ENCODE measurements at places on chromosomes 4 and X.
A peak's percentile ranks its signal among the peaks of the same experiment; 100 is the strongest.

DNA sequence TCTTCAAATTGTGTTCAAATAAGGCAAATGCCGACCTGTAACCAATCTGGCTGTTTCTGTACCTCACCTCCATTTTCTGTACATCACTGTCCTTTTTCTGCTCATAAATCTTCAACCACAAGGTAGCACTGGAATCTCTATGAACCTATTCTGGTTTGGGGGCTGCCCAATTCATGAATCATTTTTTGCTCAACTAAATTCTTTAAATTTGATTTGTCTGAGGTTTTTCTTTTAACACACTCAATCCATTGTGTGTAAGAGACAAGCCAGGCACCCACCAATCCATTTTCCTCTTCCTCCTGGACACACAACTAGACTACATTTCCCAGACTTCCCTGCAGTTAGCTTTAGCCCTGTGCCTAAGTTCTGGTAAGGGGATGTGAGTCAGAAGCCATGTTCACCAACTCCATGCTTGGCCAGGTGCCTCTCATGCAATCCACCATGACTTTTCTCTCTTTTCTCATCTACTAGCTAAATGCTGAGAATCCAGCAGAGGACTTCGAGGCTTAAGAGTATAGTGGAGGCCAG, 193.2 kb upstream of the KLF3 start:
- DNase-seq, result no peak

DNA sequence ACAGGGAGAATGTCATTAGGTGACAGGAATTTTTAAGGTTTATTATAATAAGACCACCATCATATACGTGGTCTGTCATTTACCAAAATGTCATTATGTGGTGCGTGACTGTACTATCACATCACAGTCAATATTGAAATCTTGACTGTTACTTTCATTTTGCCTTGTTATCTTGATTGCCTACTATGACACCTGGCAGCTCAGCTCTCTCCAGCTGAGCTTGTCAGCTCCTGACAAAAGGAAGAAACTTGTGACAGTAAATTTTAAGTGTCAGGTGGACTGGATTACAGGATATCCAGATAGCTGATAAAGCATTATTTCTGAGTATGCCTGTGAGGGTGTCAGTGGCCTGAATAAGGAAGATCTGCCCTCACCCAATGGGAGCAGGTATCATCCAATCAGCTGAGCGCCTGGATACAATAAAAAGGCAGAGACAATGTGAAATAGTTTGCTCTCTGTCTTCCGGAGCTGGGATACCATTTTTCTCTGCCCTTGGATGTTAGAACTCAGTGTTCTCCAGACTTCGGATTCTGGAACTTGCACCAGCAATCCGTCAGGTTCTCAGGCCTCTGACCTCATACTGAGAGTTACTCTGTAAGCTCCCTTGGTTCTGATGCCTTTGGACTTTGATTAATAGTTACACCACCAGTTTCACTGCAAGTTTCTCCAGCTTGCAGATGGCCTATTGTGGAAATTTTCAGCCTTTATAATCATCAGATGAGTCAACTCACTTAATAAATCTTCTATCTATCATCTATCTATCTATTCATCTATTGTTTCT, 1454.7 kb upstream of the IGFBP7 start:
- no peak for DNase-seq

DNA sequence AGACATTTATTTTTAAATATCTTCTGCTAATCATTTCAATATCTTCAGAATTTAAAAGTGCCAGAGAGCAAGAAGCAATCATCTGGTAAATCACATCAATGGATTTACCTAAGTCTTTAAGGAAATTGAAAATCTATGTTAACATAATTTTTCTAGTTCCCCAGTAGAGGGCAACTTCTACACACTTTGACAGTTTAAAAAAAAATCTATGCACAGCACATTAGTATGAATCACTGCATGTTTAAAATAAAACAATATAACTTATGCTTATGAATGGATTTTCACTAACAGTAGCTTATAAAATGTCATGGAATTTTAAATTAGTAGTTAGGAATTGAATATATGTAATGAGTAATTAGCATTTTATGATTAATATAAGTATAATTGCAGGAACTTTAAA, 126.5 kb downstream of the REELD1 start:
- no peak for DNase-seq

GRCh38 chrX:153778684-153779101, 2.1 kb upstream of the SRPK3 start:
- no peak for DNase-seq

DNA sequence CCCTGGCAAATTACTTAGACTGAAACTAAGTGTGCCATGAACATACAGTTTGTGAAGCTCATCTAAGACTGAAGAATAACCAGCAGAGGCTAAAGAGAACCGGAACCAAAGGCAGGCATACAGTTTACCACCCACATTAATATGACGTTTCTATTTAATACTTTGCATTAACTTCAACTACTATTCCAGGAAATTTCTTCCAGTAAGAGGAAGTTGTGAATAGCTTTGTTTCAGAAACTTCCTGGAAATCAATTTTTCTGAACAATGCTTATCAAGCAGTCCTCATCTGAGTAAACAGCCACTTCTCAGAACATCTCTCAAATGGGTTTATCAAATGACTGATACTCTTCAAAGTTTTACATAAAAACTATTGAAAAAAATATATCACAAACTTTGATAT, 252.7 kb downstream of the OPHN1 start:
- no peak for DNase-seq

DNA sequence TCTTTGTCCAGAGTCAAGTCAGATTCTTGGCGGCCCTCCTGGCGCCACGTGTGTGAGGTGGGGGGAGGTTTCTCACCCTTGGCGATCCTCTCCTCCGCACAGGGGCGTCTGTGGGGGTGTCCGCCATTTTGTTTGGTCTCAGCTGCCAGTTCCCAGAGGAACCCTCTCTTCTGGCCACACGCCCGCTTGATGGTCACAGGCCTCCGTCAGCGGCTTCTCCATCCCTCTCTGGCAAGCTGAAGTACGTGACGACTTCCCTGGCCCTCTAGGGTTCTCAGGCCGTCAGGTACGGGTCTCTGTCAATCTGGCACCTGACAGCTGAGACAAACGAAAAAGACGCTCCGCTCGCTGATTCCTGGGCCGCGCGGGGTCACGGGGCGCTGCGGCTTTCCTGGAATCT, 272.6 kb downstream of the TRIML1 start:
- DNase-seq, result peak; percentile 18

DNA sequence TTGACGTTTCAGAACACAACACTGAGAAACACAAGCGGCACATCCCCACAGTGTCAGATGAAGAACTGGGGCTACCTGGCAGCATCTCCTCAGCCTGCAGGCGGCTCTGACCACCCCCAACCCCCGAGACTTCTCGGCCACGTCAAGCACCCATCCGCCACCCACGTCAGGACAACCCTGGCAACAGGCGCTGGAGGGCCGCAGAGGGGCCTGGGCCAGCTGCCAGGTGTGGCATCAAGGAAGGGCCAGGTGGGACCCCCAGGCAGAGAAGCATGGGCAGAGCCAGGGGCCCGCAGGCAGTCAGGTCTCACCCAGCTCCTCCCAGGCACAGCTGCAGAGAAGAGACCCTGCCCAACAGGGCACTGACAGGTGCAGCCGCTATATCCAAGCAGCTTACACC, 22.3 kb downstream of the GAK start:
- no peak for DNase-seq

- DNase-seq, result no peak
These were observed 121.7 kb upstream of the MBNL3 start for GRCh38 chrX:132610536-132610935.

- no peak for DNase-seq
These were observed 17.3 kb downstream of the PHKA2 start for GRCh38 chrX:18966624-18967023.

- no peak for DNase-seq
These were observed 24.5 kb upstream of the KDM5C start for GRCh38 chrX:53249408-53250042.

DNA sequence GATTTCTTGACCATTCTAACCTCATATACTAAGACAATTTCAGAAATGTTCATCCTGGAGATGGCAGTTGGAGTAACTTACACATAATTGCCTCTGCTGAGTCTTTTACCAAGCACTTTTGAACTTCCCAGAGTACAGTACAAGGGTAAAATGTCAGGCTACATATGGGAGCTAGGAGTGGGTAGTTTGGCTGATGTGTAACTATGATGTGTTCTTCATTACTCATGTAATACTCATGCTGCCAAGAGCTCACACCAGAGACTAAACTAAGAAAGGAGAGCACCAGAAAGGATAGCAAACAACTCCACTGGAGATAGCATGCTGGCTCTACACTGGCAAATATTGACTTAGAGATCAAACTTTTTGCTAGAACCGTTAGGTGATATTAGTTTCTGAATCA, 194.0 kb downstream of the PDGFRA start:
- DNase-seq, result no peak

- DNase-seq, result no peak
These were observed 79.1 kb downstream of the CLCN4 start for GRCh38 chrX:10235851-10236250.

- no peak for DNase-seq
These were observed 18.9 kb upstream of the CXCR3 start for GRCh38 chrX:71637253-71637618.

DNA sequence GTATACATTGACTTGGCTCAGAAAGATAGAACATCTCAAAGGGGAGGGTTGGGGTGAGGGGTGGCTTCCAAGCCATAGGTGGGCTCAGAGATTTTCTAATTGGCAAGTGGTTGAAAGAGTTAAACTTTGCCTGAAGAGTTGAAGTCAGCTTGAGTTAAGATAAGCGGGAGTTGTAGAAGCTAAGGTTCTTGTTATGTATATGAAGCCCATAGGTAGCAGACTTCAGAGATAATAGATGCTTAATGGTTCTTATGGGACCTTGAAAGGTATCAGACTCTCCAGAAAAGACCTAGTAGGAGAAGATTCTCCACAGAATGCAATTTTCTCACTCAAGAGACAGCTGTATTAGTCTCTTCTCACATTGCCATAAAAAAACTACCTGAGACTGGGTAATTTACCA, 599.1 kb upstream of the CPEB2 start:
- DNase-seq, result no peak

GRCh38 chr4:1600811-1601532, 83.1 kb downstream of the FAM53A start:
- DNase-seq, result no peak

GRCh38 chr4:169438057-169438480, 167.3 kb upstream of the SH3RF1 start:
- DNase-seq, result no peak

DNA sequence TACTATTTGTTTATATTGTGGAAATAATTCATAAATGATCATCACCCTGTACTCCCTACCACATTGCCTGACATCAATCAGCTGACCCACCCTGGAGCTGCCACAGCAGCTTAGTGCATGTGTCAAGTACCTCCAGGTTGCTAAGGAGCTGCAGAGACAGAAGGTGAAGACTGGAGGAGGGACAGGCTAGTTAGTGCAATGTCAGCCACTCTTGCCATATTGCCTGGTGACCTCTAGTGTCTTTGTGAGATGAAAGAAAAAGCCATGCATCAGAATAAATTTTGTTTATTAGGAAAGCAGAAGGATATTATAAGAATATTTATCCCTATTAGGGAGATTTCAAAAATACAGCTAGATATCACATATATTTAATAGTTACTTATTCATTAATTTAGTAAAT, 243.9 kb upstream of the FAT4 start:
- no peak for DNase-seq

- DNase-seq, result no peak
These were observed 398.1 kb upstream of the RPS6KA3 start for GRCh38 chrX:20664774-20665173.

GRCh38 chrX:129572422-129572821, 32.4 kb downstream of the OCRL start:
- no peak for DNase-seq

DNA sequence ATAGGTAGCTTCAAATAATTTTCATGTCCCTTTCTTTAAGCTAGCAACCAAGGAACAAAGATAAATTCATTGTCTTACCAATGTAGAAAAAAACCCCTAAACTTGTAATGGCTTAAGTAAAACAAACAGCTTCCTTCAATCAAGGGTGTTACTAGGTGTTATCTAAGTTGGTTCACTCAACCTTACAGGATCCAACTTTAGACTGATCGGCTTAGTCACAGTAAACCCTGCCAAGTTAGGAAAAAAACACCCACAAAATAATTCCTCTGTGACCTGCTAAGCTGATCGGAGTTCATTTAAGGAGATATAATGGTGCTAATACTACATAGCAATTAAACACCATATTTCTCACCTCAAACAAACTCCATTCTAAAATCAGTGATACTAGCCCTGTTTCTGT, 10.1 kb downstream of the AIFM1 start:
- DNase-seq, result no peak

DNA sequence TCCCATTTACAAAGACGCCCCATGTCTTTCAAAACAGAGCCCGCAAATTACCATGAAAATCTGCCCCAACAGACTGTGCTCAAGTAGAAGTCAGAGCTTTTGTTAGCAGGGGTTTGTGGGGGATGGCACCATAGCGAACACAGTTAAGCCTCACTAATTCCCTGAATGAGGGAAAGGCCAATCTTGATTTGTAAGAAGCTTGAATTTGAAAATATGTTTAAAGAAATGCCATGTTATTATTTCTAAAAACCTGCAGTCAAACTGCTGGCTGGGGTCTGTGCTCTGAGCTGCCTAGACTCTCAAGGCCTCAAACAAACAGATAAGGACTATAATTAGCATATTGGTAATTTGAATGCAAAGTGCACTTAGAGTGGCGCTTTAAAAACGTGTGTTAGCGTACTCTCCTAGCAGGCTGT, 9.4 kb upstream of the PAK3 start:
- no peak for DNase-seq

DNA sequence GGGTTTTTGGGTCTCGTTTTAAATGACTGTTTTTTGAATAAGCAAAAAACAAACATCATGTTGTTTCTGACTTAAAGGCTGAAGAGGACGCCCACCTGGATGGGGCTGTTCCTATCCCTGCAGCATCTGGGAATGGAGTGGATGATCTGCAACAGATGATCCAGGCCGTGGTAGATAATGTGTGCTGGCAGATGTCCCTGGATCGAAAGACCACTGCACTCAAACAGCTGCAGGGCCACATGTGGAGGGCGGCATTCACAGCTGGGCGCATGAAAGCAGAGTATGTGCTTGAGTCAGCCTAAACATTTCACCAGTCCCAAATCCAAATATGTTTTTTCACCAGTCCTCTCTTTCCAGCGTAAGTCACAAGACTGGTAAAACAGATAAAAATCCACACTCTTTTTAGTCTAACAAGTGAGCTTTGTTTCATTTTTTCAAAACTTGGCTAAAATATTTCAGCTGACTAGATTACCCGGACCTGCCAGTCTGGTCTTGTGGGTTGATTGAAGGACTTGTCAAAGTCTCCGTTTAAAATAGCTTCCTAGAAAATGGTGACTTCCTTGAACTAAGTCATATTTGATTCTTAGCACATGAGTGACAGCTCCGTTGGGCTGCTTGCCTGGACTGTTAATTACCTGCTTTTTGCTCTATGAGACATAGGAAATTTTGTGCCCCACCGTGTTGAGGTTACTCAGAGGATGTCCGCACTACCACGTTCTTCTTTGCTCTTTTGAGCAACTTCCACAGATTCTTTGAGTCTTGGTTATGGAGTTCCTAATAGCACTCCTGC, 20.8 kb downstream of the ENOPH1 start:
- no peak for DNase-seq

Data from ovary (tissue), 10 donors.